ENCODE measurements at places on chromosomes 4 and X. TPM values are rescaled to one million over a fixed set of nuclear protein-coding genes. Genes with fewer than 3 reads are reported as not detected.

DNA sequence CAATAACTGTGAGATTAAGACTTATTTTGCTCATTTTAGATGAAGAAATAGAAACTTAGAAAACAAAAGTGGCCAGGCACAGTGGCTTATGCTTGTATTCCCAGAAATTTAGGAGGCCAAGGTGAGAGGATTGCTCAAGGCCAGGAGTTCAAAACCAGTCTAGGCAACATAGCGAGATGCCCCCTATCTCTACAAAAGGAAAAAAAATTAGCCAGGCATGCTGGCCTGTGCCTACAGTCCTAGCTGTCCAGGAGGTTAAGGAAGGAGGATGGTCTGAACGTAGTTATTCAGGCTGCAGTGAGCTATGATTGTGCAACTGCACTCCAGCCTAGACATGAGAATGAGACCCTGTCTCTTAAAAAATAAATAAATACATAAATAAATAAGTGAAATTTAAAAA, 28.0 kb downstream of the APELA start:
- H3K27ac ChIP-seq = no peak overlapping the region
- no peak for DNase-seq
- no peaks in the 10 kb centered on the region for H3K36me3 ChIP-seq
- H3K4me1 ChIP-seq = no peaks in the 10 kb centered on the region

- no peaks in the 10 kb centered on the region for H3K36me3 ChIP-seq
- DNase-seq = no peak
- no peak overlapping the region for H3K27ac ChIP-seq
These were observed 1499.7 kb upstream of the AGA start for GRCh38 chr4:178941975-178942374.

DNA sequence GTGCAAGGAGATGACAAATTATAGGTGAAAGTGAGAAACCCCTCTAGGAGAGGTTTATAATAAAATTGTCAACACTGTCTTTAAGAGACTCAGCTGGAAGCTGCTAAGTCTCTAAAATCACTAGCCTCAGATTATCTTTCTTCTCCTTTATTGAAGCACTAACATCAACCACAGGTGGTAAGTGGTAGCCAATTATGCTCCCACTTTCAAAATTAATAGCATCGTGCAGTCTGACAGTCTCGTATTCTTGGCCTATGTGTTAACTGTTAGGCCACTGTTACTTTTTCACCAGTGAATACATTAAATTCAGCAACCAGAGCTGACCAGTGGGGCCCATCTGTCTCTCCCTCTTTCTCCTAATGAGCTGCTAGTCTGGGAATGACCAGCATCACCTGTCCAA, 674.1 kb downstream of the RAPGEF2 start:
- H3K27ac ChIP-seq = no peak overlapping the region
- DNase-seq = no peak
- H3K4me3 ChIP-seq = no peak overlapping the region
- no peaks in the 10 kb centered on the region for H3K27me3 ChIP-seq

GRCh38 chr4:38950159-38950558, 82.0 kb downstream of the TMEM156 start:
- H3K36me3 ChIP-seq = no peaks in the 10 kb centered on the region
- H3K27ac ChIP-seq = no peak overlapping the region
- peaks cover 18% of the 10 kb centered on the region for H3K27me3 ChIP-seq

DNA sequence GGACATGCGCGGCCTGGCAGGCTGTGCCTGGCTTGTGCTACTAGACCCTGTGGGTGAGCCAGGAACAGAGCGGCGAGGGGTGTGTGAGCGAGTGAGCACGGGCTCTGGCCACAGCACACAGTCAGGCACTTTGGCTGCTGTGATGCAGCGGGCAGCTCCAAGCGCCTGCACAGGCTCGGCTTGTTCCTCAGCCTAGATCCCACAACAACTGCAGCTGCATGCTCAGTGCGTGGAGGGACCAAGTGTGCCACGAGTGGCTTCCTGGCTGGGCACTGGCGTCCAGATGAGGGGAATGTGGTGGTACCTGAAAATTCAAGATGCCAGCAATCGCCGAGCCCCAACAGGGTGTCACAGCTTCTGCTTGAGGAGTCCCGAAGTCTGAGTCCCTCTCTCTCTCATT, 1056.6 kb downstream of the RAPGEF2 start:
- no peaks in the 10 kb centered on the region for H3K4me1 ChIP-seq
- H3K27ac ChIP-seq = no peak overlapping the region
- H3K36me3 ChIP-seq = no peaks in the 10 kb centered on the region
- H3K27me3 ChIP-seq = no peaks in the 10 kb centered on the region

- no peak overlapping the region for H3K4me3 ChIP-seq
- no peak overlapping the region for H3K27ac ChIP-seq
- no peaks in the 10 kb centered on the region for H3K4me1 ChIP-seq
These were observed 140.0 kb upstream of the HCCS start for GRCh38 chrX:10971176-10971575.

DNA sequence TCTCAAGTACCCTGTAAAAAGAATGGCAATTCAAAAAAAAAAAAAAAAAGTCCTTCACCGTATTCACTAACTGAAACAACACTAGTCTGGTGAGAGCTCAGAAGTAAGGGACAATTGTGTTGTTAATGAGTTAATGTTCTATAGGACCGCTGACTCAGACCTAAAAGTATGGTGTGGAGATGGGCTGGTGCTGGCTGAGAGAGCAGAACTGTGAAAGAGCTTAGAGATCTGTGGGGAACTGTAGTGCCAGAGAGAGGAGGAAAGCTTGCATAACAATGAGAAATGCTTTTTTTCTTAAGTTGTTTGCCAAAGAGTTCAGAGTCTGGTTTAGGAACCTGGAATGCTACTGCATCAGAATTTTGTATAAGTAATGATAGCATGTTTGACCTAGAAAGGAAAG, 65.1 kb downstream of the LHFPL1 start:
- no peak overlapping the region for H3K27ac ChIP-seq
- no peaks in the 10 kb centered on the region for H3K27me3 ChIP-seq
- no peaks in the 10 kb centered on the region for H3K4me1 ChIP-seq
- H3K4me3 ChIP-seq = no peak overlapping the region
- H3K36me3 ChIP-seq = no peaks in the 10 kb centered on the region
- no peak for DNase-seq

GRCh38 chr4:113146876-113147358, 97.5 kb downstream of the ANK2 start:
- no peak overlapping the region for H3K27ac ChIP-seq
- no peaks in the 10 kb centered on the region for H3K36me3 ChIP-seq
- H3K4me1 ChIP-seq = no peaks in the 10 kb centered on the region
- no peaks in the 10 kb centered on the region for H3K27me3 ChIP-seq
- no peak for DNase-seq

The SPATA4 gene
- total RNA-seq = not detected

The NDP gene
- not detected for total RNA-seq

The FAT1 gene
- 30.0 TPM for total RNA-seq

The FAM236A gene
- not detected for total RNA-seq

The FGD1 gene
- 0.07 TPM for total RNA-seq

The VCX3A gene
- 7.6 TPM for total RNA-seq

Data from K562 (cell line).